Jurkat, Clone E6-1 (cell line): ENCODE measurements at places on chromosomes 5 and 9.

- DNase-seq = no peak
Observed at GRCh38 chr9:88983865-88984542, 7.3 kb upstream of the S1PR3 start.

DNA sequence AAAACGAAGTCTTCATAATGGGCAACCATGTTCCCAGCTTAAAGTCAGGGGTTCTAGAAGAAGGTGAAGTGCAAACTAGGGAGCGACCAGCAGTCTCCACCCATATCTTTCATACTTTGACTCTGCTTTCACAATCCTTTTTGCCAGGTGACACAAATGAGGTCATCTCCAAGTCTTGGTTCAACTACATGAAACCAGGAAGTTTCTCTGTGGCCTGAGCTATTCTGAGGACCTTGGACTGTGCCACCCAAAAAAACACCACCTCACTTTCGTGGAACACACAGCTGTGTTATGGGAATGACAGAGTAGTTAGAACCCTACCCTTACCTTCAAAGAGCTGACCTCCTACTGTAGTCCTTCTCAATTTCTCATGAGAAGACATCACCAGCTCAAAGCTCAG, 309.2 kb downstream of the AGTPBP1 start:
- no peak for DNase-seq

GRCh38 chr9:13598738-13599137, 319.2 kb upstream of the MPDZ start:
- no peak for DNase-seq

GRCh38 chr5:108989761-108990392, 242.2 kb downstream of the FER start:
- DNase-seq = no peak

GRCh38 chr5:168165977-168166376, 125.5 kb upstream of the WWC1 start:
- DNase-seq = no peak

DNA sequence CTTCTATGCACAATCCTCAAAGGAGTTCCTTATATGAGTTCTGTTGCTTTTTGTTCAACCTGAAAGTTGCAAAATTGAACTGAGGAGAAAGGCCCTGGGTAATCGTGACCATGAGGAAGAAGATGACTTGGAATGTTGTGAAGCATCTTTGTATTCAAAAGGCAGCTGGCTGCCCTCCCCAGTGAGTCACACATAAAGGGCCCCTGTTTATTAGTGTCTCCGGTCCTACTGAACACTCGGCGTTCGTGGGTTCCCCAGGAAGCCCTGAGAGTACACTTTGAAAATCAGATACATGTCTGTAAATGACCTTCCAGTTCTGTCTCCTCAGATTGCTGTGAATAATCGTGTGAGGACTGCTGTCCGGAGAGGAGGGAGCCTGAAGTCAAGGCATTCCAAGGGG, 73.6 kb downstream of the C9orf153 start:
- no peak for DNase-seq

- no peak for DNase-seq
Observed at GRCh38 chr9:135821733-135822373, 85.5 kb downstream of the CAMSAP1 start.
